NCI-H526 treated with DMSO at 0.1 percent for 48 hours (cell line): ENCODE measurements at places on chromosomes 7 and 10.
A peak's percentile ranks its signal among the peaks of the same experiment; 100 is the strongest.

GRCh38 chr10:44393051-44393630 lies 8.2 kb upstream of the CXCL12 start:
- no peak for DNase-seq

GRCh38 chr10:30127120-30127541 lies 67.7 kb upstream of the JCAD start:
- DNase-seq = no peak

DNA sequence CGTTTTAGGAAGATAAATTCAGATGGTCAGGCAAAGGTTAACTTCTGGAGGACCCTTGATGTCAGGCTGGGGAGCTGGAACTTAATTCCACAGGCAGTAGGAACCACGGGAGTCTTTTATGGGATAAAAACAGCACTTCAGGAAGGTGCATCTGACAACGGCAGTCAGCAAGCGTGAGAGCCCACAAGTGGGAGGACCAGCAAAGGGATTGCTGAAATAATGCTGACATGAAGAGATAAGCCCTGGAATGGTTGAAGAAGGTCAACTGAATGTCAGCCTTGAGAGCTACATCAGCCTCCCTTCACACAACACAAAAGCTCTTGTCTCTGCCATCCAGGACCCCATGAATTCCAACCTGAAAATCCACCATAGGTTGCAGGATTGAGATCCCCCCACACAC lies 138.8 kb downstream of the SORCS1 start:
- no peak for DNase-seq

DNA sequence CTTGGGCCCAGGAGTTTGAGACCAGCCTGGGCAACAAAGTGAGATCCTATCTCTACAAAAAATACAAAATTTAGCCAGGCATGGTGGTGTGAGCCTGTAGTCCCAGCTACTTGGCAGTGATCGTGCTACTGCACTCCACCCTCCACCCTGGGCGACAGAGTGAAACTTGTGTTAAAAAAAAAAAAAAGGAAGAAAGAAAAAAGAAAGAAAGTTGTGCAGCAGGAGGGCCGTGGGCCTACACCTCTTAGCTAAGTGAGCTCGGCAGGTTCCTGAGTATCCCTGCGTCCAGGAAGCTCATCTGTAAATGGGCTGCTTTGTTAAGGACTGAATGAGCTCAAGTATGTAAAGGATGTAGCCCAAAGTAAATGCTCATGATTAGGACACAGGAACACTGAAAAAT lies 155.0 kb downstream of the RNF216 start:
- no peak for DNase-seq

DNA sequence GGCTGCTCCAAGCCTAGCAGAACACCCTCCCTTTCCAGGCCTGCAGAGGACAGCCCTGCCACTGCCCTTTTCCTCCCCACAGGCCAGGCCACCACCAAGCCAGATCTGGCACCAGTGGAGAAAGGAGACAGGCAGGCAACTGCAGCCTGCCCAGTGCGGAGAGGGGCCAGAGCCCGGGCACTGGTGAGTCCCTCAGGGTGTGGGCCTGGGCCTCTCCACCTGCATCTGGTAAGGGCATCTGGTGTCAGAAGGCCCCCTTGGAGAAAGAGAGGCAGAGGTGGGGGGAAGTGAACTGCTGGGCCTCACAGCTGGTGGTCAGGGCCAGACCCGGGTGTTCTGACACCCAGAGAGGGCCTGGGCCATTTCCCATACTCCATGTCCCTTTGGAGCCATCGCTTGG lies 27.9 kb downstream of the ZNF783 start:
- DNase-seq = no peak

DNA sequence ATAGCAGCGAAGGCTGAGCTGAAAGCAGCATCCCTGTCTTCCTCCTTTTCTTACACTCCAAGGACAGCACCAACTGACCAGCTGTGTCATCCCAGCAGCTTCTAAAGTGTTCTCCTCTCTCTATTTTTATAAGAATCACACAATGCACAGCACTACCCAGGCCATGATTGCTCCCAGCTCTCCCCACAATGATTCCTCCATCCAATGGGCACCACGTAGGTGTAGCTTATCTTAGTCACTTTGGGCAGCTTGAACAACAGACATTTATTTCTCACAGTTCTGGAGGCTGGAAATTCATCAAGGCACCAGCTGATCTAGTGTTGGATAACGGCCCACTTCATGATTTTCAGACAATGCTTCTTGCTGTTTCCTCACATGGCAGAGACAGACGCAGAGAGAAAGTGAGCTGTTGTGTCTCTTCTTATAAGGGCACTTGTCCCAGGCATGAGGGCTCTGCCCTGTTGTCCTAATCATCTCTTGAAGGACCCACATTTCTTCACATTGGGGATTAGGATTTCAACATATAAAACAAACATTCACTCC lies 92.0 kb upstream of the CDC14C start:
- no peak for DNase-seq

DNA sequence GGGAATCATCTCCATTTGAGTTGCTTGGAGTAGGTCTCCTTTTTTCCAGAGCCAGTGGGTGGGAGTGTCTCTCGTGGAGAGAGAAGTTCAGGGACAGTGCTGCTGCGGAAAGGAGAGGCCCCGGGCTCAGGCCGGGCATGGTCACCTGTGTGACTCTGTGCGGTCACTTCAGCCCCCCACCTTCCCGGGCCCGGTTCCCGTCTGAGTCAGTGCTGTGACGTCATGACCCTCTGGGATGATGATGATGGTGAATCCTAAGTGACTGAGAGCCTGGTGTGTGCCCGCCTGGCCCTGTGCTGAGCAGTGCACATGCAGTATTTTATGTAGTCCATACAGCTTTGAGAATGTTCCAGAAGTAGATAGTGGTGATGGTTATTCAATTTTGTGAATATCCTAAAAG lies 32.6 kb upstream of the AP5Z1 start:
- no peak for DNase-seq

GRCh38 chr10:119511828-119512515 lies 30.5 kb downstream of the RGS10 start:
- DNase-seq = no peak

GRCh38 chr7:136136906-136137454 lies 159.8 kb upstream of the MTPN start:
- DNase-seq = no peak

GRCh38 chr7:92720604-92721350 lies 115.6 kb downstream of the CDK6 start:
- no peak for DNase-seq

DNA sequence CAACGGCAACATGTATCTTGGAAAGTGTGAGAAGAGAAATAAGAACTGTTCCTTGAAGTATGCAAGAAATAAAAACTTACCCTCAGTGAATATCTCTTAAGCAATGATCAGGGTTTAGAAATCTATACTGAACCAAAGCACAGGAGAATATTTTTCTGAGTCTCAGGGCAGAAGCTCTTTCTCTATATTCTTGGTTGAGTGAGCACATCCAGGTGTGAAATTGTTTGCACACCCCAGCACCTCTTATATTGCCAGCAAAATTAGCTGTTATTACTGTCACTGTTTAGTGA lies 8.4 kb downstream of the DLX6 start:
- DNase-seq = no peak

DNA sequence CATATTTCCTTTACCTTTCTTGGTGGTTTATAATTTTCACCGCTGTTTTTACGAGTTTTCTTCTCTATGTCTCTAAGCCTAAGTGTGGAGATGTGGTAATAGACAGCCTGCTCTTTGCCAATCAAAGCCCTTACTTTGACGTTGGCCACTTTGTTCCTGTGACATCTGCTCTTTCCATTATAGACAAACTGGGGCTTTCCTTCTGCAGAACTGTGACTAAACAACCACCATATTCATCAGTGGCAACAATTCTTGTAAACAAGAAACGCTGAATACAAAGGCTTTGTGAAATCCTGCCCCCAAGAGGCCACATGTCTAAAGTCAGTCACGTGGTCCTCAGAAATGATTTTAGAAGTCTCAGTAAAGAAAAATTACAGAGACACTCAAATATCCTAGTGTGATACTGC lies 59.6 kb upstream of the CAPZA2 start:
- DNase-seq = peak; percentile 17

- DNase-seq = no peak
These were observed 166.6 kb downstream of the THSD7A start for GRCh38 chr7:11665357-11665756.

DNA sequence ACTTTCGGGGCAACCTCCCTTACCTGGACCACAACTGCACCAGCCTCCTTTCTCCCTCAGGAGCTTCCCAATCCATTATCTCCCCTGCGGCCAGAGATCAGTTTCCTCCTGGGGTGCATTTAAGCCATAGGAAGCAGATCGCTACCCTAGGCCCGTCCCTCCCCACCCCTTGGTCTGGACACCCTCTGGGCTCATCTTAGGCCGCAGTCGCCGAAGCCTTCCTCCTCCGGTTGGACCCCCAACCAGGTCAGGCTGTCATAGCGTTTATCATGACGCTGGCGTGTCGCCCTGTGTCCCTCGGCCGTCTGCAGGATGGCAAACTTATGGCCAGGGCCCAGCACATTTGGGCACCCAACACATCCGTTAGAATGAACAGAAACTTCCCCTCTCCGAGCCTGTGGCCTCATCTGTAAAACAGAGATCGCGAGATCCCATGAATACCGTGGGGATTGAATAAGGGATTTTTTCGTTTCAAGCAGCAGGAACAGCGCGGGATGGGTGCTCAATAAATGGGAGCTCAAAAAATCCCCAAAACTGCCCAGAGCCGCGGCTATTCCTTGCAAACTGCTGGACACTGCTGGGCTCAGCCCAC lies 669 bp upstream of the AP5Z1 start:
- no peak for DNase-seq

- no peak for DNase-seq
These were observed 46.2 kb downstream of the AMZ1 start for GRCh38 chr7:2734084-2734686.

- no peak for DNase-seq
These were observed 9.8 kb upstream of the PNLIPRP3 start for GRCh38 chr10:116417821-116418220.

- no peak for DNase-seq
These were observed 5.1 kb upstream of the CYP26A1 start for GRCh38 chr10:93068411-93069244.

DNA sequence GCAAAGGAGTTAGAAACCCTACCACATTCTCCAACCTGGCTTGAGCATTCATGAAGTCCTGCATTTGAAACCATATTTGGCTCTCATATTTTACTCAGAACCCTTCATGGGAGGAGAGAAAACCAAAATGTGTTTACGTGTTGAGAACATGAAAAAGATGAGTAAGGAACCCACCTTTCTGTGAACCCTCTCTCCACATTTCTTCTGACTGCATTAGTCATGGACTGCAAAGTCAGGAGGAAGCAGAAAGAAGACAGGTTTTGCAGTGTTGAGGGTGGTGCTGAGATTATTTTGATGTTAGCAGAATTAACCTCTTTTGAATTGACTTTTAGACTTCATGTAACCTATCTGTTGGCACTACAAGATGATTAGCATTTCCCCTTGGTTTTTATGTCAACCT lies 4.9 kb downstream of the IFIT1B start:
- no peak for DNase-seq

GRCh38 chr7:148939128-148939755 lies 55.2 kb upstream of the EZH2 start:
- no peak for DNase-seq

GRCh38 chr10:31070025-31070424 lies 38.4 kb upstream of the ZNF438 start:
- DNase-seq = no peak

DNA sequence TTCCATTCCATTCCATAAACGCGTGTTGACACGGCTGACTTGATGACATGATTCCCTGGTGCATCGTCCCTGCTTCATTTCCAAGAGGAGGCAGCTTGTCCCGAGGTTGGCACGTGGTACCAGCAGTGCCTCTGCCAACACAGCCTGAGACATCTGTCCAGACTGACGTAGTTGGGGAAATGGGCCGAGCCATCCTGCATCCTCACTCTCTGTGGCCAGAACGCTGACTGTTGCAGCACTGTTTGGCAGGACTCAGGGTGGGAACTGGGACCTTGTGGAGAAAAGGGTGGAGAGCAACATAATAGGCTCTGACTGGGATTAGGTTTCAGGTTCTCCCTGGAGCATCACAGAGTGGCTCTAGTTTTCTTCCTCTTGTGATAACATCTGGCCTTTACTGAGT lies 118.6 kb upstream of the BTBD16 start:
- no peak for DNase-seq
